ENCODE measurements at places on chromosomes 3 and 15.
A peak's percentile ranks its signal among the peaks of the same experiment; 100 is the strongest.

DNA sequence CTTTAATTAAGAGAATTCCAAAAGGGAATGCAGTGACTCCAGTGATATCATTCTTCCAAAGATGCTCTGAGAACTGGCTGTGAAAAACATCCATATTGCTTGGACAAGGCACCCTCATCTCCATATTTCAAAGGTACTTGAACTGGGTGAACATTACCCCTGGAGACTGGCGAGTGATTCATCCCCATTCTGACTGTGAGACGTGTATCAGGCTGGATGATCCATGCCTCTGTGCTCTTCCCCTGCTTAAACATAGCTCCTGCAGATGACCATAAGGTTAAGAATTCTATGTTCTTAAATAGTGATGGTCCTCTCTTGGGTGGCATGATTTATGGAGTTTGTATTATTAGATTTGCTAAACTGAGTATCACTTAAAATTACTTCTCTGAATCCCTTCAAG, 137.8 kb downstream of the GABRB3 start:
- DNase-seq = no peak

DNA sequence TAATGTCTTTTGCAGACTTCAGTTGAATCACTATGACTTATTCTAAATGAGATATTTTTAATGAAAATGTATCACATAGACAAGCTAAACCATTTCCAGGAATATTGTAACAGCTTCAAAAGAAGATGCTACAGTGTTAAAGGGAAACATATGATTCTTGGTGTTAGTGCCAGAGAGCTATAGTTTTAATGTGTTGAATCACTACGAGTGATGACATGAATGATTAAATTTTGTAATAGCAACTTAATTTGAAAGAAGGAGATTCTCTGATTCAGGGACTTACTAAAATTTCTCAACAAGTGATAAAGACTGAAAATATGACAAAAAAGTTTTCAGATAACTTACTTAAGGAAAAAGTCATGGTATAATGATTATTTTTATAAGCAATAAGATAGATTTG, 267.3 kb upstream of the SLITRK3 start:
- no peak for DNase-seq

DNA sequence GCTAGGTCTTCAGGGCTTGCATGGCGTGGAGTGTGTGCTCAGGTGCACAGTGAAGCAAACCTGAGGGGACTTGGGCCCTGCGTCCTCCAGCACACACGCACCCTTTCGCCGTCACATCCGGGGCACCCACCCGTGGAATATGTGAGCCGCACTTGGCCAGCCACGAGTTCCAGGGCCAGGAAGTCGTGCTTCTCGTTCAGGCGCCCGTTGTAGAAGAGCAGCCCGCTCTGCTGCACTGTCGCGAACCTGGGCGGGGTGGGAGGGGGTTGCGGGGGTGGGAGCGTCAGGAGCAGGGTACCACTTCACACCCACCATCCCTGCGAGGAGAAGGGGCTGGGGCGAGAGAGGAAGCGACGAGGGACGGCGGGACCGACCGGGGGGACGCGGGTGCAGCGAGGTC, 7.1 kb downstream of the CELSR3 start:
- DNase-seq = peak; percentile 36

DNA sequence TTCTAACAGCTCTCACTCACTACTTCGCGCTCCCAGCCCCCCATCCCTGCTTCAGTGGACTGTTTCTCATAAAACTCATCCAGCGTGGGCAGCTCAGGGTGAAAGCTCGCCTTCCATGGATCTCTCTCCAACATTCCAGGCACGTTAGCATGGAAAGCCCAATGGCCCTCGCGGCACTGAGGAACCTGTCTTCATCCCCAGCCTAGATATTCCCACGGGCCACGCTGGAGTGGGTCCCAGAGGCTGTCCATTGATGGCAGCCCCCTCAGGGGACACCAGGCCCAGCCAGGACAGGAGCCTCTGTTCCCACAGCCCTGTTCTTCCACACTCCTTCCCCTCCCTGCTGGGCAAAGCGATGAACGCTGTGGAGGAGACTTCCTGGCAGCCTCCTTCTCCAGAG, 121.1 kb downstream of the SEC22A start:
- no peak for DNase-seq

GRCh38 chr3:137768361-137769321, 4.5 kb downstream of the SOX14 start:
- DNase-seq = no peak

GRCh38 chr3:12579905-12580304, 23.0 kb downstream of the MKRN2 start:
- DNase-seq = no peak

GRCh38 chr15:27091270-27091940, 120.4 kb downstream of the GABRG3 start:
- no peak for DNase-seq

DNA sequence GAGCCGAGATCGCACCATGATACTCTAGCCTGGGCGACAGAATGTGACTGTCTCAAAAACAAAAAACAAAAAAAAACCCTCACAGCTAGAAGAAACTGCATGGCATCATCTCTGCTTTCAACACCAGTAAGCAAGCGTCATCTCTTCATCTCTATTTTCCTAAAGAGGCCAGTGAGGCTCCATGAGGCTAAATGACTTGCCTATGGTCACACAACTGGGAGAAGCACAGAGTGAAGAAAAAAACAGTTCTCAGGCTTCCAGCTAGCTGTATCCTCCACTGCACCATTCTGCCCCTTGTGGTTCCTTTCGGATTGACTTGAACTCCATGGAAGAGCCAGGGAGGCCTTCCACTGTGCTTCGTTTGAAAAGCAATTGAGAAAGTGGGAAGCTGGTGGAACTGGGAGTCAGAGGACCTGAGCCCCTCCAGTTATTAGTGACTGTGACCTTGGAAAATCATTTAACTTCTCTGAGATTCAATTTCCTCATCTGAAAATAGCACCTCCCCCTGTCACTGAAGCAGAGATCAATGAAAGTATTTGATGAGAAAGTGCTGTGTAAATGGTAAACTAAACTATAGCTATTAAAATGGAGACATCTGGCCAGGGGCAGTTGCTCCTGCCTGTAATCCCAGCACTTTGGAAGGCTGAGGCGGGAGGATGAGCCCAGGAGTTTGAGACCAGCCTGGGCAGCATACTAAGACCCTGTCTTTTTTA, 32.1 kb upstream of the DENND4A start:
- DNase-seq = no peak

DNA sequence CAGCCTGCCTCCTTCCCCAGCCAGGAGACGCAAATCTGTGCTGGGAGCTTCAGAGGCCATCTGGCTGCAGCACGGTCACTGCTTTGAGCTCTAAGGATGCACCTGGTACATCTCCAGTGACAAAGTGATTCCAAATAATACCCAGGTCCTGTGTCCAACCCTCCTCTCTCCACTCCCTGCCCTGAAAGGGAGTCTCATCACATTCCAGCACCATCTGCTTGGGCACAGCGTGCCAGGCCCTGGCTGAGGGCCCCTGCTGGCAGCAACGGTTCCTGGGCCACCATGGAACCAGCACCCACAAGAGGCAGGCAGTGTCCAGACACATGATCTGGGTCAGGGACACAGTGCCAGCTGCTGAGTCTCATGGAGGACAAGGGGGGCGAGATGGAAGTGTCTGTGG, 81.3 kb downstream of the MTHFS start:
- DNase-seq = no peak

GRCh38 chr15:92271179-92271578, 122.5 kb upstream of the ST8SIA2 start:
- no peak for DNase-seq

GRCh38 chr15:57146506-57147201, 228.2 kb downstream of the TCF12 start:
- DNase-seq = no peak

Data from activated T-helper 9 cell treated with anti-CD3 and anti-CD28 coated beads, Interleukin-2, amount 50 U/mL, for 16 hours (primary cell).